ENCODE measurements at places on chromosomes 3 and 15. TPM values are rescaled to one million over a fixed set of nuclear protein-coding genes. Genes with fewer than 3 reads are reported as not detected.

MAP3K13 gene
- total RNA-seq, result 18.0 TPM

C3orf85 gene
- total RNA-seq, result not detected

MESP2 gene
- 0.45 TPM for total RNA-seq

DNA sequence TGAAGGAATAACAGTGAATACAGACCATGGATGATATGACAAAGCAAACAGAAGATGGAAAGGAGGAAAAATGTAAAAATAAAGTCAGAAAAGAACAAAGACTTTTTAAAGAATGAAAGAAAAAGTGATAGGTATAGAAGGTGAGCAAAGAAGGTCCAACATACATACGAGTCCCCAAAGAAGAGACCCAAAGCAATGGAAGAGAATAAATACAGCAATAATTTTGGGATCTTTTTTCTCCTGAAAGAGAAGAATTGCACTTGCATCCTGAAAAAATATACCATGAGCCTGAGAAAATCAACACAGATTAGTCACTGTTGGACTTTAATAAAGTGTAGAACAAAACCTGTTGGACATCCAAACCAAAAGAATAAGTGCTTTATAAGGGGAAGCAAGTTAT, 85.3 kb upstream of the SLC6A1 start:
- DNase-seq, result no peak

DNA sequence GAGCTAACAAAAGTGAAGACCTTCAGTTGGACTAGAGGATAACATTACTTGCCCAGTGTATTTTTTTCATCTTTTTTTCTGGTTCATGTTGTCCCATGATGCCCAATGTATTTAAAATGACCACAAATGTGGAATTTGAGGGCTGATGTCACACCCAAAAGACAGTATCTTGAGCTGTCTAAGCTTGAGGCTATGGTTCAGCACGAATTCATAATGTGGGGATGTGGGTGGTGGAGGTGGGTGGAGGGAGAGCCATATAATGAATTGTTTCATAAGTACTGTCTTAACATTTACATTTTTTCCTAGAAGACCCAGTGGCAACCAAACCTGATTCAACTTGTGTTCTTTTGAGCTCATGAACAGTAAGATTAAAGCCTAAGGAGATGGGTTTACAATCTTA, 37.5 kb downstream of the CHAC1 start:
- DNase-seq, result no peak

DNA sequence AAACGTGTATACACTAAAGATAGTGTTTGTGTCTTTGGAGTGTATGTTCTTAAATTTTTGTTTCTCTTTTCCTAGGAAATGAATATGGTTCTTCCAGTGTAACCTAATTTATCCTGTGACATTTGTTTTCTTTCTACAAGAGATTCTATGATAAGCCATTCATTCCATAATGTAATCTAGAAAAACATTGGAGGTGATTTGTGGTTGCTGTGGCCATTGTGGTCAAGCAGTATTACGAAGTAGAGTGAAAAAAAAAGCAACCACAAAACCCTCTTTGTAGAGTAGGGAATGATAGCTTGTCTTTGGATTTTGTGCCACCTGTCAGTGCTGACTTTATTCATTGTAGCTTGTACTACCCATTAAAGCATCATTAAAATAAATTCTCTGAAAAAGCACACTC, 1209.6 kb downstream of the ZPLD1 start:
- DNase-seq, result peak; percentile 9

DNA sequence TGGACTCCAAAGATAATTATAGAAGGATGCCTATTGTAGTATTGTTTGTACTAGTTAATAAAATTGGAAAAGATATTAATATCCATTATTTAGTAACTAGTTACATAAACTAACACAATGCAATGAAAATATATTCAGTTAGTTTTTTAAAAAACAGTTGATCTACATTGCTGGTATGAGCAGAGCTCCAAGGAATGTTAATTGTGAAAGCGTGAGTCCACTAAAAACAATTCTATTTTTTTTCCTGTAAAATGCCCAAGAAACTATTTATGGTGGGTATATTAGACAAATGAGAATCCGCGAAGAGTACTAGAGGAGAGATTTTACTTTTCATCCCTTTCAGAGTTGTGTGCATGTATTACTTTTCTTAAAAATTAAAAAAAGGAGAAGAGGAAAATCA, 104.3 kb downstream of the MCTP2 start:
- DNase-seq, result no peak

DNA sequence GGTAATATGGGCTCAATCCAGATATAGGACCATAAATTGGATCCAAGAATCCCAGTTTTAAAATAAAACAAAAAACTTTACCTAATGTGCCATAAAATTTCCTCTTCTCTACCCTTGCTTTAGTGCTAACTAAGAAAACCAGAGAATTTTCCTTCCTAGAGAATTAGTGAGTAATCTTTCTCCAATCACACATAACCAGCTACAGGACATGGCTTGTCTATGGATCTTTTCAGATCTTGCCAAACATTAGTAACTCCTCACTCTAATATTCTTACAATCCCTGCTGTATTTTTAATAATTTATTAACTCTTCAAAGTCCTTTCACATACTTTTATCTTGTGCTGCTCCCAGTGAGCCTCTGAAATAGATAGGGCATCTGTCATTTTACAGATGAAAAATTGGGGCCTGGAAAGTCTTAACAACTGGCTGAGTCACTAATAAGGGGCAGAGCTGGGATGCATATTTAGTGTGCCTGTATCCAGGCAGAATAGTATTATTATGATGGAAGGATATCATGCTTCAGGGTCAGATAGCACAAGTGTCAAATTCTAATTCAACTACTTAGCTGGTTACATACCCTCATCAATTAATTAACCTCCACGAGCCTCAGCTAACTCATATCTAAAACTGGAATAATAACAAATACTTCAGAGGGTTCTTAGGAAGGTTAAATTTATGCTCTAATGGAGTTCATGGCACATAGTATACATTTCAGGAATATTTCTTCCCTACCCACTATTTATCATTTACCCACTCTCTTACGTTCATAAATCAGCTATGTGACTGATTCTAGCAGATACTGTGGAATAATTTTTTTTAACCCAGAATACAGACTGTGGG, 5.6 kb downstream of the ZBED2 start:
- DNase-seq, result peak; percentile 19

Data from LHCN-M2 (cell line).